ENCODE measurements at places on chromosomes 2 and 18.

- DNase-seq, result no peak
These were observed 149.0 kb upstream of the CYP1B1 start for GRCh38 chr2:38224821-38225437.

DNA sequence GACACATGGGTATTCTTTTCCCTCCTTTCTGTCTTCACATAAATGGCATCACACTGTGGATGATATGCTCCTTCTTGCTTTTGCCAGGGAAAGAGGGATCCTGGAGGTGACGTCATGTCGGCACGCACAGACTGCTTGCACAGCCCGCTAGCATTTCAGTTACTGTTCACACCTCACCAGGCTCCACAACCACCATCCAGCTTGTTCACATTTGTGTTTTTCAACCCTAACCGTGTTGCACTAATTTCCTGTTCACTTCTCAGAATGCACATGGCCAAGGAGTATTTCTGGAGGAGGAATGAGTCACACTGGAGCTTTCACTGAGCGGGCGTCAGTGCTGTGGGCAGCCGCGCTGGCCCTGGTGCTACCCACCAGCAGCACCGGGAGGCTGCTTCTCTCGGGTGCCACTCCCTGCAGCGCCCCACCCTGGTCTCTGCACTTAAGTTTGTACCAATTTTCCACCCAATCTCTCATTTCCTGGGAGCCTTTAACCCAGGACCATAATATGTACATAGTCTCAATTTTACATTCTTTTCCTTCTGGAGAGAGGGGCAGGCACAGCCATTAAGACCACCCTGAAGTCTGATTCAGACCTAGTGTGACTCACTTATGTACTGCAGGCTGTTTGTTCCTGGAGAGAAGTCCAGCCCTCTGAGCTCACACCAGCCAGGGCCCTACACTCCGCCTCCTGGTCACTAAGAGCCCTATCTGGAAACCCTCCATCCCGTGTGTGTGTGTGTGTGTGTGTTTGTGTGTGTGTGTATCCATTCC is 65.1 kb downstream of the MBP start:
- DNase-seq, result peak; percentile 49

- DNase-seq, result no peak
These were observed 129.1 kb upstream of the SMAD2 start for GRCh38 chr18:48059455-48060010.

DNA sequence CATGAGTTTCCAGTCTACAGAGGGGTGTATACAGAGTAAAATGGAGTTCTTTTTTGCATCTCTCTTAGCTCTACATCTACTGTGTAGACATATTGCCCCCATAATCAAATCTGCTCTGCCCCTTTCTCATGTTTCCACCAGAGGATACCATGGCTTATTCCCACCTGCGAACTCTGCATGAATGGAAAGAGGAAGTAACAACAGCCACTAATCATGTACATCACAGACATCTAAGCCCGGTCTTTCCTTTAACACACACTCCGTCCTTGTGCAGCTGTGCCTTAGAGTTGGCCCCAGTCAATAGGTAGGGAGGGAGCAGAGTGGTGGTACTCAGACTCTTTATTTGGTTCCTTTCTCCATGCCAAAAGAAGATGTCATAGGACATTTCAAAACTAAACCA is 147.3 kb upstream of the NRP2 start:
- DNase-seq, result no peak

DNA sequence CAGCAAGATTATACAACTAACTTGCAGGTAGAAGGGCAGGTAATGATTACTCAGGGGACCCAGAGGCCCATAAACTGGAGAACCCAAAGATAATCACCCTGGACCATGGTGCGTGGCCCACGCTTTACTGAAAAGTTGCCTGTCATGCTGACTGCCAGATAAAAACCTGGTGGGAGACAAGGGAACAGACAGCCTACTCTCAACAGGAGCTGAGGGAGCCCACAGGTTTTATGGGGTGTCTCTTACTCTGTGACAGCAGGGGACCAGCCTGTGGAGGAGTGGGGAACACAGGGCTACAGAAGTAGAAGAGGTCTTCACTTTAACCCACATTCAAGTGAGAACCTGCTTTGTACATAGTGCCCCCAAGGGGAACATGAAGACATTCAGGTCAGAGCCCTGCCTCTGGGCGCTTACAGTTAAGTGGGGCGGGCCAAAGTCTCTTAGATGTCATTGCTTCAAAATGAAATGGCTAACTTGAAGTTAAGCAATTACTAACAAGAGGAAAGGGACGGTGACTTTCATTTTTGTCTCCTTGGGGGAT is 60.4 kb downstream of the DHRS9 start:
- no peak for DNase-seq

GRCh38 chr2:9488583-9489547 is 14.5 kb downstream of the IAH1 start:
- peak; percentile 21 for DNase-seq

- no peak for DNase-seq
These were observed 10.8 kb downstream of the SIX3 start for GRCh38 chr2:44952143-44952805.

DNA sequence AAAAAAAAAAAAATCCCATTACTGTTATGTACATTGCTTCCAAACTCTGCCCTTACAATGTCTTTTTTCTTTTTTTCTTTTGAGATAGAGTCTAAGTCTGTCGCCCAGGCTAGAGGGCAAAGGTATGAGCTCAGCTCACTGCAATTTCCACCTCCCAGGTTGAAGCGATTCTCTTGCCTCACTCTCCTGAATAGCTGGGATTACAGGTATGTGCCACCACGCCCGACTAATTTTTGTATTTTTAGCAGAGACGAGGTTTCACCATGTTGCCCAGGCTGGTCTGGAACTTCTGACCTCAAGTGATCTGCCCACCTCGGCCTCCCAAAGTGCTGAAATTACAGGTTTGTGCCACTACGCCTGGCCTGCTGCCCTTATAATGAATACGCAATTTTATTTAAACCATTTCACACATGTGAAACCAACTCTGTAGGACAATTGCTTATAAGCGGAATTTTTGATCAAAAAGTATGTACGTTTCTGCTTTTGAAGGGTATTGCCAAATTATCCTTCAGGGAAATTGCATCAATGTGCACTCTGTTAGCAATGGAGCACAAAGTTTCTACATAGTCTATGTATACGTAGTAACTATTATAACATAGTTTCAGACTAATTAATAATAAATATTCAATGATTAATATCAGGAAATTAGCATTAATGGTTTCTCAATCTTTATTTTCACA is 55.7 kb upstream of the ACTR3 start:
- no peak for DNase-seq

DNA sequence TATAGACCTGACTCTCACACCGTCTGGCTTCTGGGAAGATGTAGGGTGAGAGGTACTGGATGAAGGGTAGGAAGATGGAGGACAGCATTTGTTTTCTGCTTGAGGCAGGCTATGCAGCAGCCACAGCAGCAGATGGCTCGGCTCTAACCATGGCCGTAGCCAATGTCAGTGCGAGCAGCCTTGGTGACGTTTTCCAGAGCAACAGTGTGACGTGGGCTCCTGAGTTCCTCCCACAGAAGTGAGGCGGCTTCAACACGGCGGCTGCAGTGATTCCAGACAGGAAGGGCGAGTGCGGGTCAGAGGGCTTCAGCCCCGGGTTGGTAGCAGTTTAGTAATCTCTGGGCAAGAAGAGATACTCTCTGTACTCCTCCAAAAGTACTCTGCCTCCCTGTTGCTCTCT is 133.0 kb upstream of the MYT1L start:
- no peak for DNase-seq

GRCh38 chr2:61272421-61273070 is 110.6 kb downstream of the C2orf74 start:
- DNase-seq, result peak; percentile 14

- DNase-seq, result no peak
These were observed 66.9 kb upstream of the ITM2C start for GRCh38 chr2:230797515-230798495.

- DNase-seq, result no peak
These were observed 77.6 kb downstream of the AFF3 start for GRCh38 chr2:100064592-100065428.

DNA sequence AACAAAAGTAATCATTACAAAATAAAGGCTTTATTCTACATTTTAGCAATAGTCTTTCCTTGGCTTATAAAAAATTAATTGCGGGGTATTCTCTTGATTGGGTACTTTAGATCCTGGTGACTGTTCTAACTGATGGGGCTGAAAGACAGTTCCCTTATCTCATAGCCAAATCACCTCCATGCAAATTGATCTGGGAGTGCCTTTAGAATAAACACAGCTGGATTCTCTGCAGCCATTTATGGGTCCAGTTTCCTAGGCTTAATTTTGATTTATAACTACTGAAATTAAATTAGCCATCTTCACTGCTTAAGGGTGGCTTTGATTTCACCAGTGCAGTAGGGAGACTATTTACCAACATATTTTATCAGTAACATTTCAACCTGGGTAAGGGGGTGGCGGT is 337.1 kb downstream of the NRXN1 start:
- no peak for DNase-seq

GRCh38 chr2:72924353-72925240 is 7.3 kb downstream of the EMX1 start:
- DNase-seq, result no peak

- DNase-seq, result no peak
These were observed 8.3 kb downstream of the DLX1 start for GRCh38 chr2:172093416-172094293.

DNA sequence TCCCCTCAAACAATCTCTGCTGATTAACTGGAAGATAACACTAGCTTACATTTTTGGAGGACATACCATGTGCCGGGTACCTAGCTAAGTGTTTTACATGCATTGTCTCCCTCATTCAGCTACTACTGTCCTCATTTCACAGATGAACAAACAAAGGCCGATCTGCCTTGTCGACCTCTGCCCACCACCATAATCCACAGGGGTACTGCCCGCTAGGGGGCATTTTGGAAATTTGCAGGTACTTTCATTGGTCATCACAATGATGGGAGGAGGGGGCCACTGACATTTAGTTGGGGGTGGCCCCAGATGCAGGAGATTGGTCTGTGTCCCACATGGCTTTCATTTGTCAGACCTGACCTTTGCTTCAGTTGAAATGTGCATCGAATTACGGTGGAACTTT is 3.9 kb upstream of the TMEM163 start:
- DNase-seq, result no peak

Data from BJ (cell line).